ENCODE measurements at places on chromosomes 2 and 18.

DNA sequence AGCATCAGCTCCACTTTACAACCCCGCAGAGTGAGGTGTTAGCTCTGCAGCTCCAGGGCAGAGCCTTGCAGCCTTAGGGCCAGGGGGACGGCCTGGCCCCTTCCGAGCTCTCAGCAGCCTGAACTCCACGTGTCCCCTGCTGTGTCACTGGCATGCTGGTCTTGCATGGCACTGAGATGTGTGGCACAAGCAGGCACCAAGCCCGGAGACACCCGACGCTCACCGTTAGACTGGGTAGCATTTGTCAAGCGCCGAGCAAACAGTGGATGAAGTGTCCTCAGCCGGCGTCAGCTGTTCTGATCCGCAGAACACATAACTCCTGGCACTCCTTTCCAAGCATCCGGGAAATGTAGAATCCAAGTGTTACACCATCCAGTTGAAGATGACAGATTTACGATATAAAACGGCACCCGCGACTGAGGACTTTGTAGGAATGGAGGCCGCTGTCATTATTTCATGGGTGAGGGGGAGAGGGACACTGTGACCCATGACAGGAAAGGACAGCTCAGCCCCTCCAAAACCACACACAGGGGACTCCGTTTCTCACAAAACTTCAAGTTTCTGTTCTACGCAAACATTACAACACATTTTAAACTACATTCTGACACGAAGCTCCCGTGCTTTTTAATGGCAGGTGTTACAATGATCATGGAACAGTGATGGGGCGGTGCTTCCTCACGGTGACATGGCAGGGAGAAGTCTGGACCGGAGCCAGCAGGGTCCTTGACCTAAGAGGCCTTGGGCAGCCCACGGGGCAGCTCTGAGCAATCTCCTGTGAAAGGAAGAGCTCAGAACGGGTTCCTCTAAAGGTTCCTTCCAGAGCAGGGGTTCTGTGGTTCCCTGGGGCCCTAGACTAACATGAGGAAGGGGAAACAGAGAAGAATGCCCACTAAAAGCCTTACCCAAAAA lies 89.4 kb downstream of the HDAC4 start:
- peak; percentile 48 for DNase-seq

- no peak for DNase-seq
Measured at GRCh38 chr2:169676850-169677249, 17.4 kb downstream of the CFAP210 start.

DNA sequence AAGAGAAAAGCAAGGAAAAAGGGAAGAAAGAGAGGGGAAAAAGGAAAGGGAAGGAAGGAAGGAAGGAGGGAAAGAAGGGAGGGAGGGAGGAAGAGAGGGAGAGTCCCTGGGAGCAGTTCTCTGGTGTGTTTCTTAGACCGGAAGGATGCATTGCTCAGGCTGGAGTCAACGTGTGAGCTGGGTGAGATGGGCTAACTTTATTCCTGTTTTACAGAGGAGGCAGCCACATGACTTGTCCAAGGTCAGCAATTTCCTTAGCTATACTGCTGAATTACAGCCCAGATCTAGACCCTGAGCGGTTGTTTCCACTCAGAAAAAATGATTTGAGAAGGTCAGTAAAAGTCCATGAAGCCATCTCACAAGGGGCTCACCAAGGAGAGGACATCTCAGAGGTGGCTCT lies 86.6 kb upstream of the APCDD1 start:
- DNase-seq = peak; percentile 18

DNA sequence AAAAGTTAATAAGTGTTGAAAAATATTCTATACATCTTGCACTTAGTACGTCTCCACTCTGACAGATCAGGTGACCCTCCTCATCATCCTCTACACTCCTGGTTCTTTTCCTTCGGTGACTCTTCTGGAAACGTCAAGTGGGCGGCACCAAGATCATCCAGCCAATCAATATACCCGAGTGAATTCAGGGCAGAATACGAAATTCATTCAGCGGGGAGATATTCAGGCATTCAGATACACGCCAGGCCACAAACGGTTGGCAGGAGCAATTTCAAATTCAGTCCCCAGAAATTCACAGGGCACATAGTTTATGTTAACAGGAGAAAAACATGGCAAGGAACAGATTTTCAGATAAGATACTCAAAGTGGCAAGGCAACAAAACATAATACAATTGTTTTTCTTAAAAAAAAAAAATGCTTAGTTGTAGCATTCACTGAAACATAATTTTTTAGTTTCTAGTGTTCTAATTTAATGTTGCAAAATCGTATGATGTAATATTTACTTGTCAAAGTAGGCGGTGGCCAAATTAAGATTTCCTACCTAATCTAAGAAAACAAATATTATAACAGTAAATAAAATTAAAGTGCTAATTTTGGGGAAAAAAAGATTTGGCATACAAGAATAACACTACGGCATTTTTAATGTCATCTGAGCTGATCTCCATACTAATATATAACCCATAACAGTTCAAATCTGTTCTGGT lies 4.2 kb downstream of the CLK1 start:
- peak; percentile 50 for DNase-seq

DNA sequence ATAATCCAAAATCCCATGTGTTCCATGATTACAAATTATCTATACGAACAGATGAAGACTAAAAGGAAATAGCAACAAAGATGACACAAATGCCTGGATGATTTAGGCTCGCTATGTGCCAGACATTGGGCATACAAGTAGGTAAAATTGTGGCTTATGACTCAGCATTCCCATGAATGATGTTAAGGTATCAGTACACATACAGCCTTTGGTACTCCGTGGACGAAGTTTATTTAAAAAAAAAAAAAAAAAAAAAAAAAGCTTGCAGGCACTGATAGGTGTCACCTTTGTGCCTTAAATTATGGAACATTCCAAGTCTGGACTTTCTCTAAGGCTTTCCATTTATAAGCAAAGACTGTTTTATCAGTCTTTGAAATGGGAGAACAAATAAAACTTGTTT lies 2.7 kb downstream of the CHAC2 start:
- DNase-seq = no peak

DNA sequence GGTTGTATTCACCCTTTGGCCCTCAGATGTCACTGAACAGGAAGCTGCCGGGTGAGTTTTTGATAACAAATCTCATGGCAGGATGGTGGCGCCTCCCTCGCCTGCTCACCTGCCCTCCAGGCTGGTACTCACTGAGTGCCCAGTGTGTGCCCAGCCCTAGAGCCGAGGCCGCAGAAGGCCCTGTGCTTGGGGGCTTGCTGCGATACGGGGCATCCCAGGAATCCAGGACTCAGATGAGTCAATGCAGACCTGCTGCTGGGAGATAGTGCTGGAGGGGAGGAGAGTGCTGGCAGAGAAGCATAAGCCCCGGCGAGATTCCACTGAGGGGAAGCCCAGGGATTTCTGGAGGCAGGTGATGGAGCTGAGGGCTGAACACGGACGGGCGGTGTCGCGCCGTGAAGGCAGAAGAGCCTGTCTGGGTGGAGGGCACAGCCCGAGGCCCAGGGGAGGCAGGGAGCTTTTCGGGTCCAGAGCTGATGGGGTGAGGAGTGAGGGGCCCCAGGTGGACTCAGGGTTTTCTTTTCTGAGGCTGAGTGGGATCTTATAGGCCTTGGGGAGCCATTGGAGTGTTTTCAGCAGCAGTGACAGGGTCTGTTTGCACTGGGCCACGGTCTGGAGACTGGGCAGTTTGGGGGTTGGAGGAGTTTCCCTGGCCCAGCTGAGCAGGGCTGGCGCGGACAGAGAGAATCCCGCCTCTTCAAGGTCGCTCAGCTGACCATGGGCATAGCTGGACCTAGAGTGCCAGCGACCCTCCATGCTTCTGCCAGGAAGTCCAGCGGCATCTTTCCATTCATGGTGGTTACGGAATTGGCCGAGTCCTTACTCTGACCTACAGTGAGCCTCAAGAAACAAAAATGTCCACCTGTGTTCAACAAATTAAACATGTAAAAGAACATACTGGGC lies 35.5 kb downstream of the LDLRAD4 start:
- no peak for DNase-seq

DNA sequence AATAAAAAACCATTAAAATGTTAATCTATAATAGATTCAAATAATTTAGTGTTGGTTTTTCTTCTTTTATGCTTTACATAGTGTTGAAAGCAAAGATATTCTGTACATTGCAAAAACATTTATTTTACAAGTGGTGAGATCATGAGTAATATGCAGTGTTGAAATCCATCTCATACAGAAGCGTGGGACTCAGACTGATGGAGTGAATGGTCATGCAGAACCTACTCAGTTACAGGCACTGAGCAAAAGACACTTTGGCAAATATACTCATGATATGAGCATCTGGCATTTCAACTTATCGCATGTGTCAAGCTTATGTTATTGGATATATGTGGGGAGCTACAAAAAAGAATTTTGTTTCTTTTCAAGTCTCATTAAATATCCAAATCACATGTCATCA lies 620.2 kb upstream of the NETO1 start:
- DNase-seq = no peak

DNA sequence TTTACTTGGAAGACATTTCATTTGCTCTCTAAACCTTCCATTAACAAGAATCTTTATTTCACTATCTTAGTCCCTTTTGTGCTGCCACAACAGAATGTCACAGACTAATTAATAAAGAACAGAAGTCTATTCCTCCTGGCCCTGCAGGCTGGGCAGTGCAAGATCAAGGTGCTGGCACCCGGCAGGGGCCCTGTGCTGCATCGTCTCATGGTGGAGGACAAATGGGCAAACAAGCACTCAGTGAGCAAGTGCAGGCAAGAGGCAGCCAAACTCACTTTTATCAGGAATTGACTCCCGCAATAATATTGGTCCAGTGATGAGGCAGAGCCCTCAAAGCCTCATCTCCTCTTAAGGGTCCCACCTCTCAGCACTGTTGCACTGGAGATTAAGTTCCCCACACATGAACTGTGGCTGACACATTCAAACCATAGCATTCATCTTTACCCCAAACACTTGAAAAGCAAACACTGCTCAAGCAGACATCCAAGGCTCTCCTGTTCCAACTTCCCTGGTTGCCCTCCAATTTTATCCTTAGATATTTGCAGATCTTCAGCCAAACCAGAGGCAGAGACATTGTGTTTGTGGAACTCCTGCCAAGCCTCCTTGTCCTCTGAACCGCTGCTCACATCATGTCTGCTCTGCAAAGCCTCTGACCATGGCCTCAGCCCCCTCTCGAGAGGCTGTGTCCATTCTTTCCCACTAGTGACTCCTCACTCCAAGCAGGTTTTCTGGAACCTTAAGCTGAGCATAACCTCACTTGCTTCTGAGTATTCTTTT lies 404.4 kb upstream of the SOX11 start:
- DNase-seq = no peak
